ENCODE measurements at places on chromosomes 3 and 15.

- DNase-seq = no peak
Observed at GRCh38 chr3:176310641-176311040, 886.6 kb downstream of the TBL1XR1 start.

- no peak for DNase-seq
Observed at GRCh38 chr15:45612790-45613415, 21.9 kb upstream of the SQOR start.

DNA sequence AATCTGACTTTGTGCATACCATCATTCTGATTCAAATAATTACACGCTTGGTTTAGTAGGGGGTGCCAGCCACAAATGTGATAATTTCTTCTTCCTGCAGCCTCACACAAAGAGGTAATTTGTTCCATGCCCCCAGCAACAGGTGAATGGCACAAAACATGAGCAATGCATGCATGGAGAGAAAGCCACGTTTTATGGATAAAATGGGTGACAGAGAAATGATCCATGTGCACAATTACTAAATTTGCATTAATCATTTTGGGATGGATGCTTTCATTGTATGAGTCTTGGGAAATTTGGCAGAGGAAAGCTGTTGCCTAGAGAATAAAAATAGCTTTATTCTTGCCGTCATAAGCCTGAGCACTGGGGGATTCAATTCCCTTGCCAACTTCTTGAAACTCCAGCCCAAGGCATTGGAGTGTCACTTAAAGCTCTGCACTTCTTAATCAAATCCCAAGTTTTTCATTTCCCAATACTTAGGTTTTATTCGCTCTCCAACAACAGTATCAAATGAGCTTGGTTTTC lies 411.6 kb downstream of the GBE1 start:
- DNase-seq = no peak

DNA sequence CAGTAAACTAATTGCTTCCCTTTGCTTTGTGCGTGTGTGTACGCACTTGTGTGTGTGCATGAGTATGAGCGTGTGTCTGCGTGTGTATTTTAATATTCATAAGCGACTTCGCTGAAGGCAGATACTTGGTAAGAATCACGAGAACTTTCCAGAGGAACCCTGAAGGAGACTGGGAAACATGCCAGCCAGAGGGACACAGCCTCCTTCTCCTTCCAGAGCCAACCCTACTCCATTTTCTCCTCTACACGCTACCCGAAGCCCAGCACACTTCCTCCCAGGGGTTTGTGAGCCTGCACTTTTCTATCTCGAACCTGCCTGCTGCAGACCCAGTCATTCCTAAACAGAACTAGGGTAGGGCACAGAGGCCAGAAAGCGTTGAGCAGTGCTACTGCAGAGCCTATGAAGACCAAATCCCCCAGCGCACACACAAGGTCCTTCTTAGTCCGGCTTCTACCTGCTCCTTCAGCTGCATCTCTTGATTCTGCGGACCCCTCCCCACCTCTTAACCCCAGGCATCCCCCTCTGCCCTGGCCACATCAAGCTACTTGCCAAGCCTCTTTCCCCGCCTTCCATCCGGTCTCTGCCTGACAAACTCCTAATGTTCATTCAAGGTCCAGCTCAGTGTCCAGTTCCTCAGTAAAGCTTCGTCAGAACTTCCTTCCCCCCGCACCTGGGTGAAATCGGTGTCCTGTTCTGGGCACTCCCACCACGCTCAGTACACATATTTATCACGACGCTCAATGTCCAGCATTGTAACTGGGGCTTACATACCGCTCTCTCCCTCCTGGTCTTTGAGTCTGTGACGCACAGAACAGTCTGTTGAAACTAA lies 191.8 kb downstream of the FAM43A start:
- no peak for DNase-seq

DNA sequence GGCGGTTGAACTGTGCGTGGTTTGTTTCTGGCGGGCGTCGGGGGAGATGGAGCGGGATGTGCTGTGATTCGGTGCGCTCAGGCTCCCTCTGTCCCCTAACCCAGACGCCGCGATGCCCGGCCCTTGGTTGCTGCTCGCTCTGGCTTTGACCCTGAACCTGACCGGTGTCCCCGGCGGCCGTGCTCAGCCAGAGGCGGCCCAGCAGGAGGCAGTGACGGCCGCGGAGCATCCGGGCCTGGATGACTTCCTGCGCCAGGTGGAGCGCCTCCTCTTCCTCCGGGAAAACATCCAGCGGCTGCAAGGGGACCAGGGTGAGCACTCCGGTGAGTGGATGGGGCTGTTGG lies 1.2 kb downstream of the TRH start:
- no peak for DNase-seq

GRCh38 chr3:45895686-45896468 lies 9.5 kb downstream of the CCR9 start:
- DNase-seq = no peak

Data from retinal pigment epithelial cell (primary cell).